SHP77 treated with DMSO at 0.1 percent for 48 hours (cell line): ENCODE measurements at places on chromosomes 11 and 22.

GRCh38 chr11:118099838-118100556, 13.2 kb upstream of the SMIM35 start:
- no peak for DNase-seq

DNA sequence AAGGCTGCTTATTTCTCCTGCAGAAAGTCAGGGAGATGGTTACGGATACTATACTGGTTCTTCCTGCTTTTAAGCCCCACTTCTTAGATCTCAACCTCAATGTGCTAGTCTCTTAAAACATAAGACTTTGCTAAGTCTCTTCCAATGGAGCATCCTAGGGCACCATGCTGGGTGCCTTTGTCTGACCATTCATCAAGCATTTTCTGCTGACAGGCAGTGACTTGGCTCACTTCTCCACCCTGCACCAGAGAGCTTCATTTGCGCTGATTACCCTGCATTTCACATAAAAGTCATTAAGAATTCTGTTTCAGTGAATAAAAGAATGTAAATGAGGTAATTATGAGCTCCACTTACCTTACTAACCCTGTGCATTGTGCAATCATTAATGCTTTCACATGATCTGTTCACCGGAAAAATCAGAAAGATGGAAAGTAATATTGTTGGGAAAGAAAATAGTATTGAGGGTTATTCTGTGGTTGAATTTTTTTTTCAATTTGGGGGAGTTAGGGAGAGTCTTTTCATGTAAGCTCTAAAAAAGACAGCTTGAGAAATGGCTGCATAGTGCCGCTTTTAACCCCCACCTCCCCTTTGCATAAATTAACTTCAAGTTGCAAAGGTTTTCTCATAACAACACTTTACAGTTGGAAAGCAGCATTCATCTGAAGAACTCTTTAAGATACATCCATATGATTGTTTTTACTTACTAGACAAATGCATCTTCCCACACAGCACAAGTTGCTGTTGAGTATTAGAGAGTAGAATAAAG, 677.3 kb upstream of the KIRREL3 start:
- DNase-seq = no peak

DNA sequence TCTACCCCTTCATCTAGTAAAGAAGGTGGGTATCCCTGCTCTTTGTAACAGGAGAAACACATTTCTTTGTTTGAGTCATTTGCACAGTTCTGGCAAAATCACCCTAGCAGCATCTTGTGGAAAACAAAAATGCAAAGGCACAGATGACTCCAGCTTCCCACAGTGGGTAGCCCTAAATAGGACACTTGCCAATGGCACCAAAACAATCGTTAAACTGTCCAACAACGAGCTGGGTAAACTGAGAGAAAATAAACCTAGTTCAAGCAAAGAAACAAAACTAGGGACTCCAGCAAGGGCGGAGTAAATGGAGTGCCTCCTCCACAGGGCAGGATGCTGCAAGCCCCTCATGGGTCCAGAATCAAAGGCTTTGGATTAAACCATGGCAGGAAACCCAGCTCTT, 239.5 kb downstream of the NTM start:
- DNase-seq = no peak

DNA sequence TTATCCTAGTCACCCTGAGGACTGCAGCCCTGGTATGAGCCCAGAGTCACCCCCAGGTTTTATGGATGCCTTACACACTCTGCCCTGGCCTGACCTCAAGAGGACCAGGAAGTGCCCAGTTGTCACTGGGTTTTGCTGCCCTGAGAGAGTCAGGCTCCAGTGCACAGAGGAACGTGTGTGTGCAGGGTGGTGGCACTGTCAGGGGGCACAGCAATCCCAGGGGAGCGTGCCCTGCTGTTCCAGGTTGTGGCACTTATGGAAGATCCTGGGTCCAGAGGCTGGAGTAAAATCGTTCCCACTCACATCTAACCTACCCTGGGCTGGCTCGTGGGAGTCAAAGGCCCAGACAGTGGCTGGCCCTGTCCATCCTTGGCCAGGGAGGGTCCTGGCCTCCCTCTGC, 7.6 kb downstream of the APOBEC3A start:
- DNase-seq = no peak

DNA sequence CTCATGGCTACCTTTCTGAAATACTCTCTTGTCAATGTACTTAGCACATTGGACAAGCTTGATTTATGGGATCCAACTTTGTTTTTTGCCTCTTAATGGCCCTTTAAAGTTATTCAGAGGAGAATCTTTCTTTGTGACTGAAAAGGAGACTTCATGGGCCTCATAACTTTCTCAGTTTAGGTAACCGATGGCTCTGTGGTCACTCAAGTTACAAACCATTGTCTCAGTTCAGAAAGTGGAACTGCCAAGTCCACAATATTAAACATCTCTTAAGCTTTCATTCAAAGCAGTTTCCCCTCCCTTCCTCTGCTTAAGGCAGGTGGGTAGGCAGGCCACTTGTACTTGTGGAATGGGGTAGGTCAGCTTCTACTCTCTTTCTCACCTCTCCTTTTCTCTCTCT, 12.3 kb upstream of the ARL14EP start:
- DNase-seq = no peak

DNA sequence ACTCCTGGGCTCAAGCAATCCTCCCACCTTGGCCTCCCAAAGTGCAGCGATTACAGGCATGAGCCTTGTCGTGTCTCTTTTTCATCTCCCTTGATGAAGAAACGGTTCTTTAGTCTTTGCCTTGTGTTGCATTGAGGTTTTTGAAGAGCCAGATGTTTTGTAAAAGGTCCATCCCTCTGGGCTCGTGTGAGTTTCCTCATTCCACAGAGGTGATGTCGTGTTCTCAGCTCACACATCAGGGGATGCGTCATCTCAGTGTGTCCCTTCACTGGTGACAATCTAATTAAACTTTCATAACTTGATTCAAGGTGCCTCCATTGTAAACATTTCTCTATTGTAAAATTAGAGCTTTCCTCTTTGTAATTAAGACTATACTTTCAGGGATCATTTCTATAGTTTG, 29.7 kb upstream of the TEF start:
- DNase-seq = no peak

DNA sequence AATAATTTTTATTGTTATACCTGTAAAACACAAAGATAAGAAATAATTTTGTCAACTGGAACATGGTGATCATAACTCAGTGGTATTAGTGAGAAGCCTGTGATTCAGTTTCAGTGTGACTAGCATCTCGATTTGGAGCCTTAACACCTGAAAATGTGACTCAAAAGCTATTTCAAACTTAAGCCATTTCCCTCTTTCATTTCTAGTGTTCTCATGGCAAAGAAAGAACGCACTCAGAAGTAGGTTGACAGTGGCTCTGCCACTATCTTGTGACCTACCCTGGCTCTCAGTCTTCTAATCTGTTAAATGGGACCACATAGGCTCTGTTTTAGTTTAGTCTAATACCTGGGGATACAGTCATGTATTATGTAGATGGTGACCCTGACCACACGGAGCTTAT, 62.7 kb downstream of the ISX start:
- no peak for DNase-seq

GRCh38 chr22:49673048-49673447, 154.6 kb downstream of the BRD1 start:
- DNase-seq = no peak

DNA sequence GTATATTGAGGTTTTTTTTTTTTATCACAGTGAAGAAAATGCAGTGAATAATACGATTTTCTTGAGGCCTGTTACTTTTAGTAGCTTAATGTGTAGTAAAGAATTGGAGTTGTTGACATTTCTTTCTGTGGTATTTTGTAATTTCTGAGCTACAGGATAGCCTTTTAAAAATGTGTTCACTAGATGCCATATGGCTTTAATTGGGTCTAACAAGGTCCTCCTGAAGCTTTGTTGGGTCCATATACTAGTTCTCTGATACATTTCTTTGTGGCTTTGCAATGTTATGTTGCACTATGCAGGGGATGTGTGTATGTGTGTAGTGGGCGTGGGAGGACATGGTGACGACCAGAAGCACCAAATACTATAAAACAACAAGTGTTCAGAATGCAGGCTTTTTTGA, 25.1 kb downstream of the FBXO7 start:
- no peak for DNase-seq

GRCh38 chr22:49010070-49010863, 817.4 kb downstream of the BRD1 start:
- DNase-seq = no peak

DNA sequence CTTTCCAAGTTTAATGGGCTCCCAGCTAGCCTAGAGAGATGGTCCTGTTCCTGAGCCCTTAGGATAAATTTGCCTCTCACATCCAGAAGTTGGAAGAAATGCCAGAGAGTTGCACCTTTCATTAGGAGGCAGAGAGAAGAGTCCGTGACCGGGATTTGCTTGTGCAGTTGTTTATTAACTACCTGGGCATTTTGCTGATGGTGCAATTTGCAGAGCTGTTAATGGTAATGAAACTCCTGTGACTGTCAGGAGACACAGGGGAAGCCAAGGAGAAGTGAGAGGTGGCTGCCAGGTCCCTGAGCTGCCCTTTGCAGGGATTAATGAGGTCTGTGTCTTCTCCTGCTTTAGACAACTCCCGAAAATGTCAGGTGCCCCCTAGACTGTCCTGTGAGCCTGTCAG, 69.1 kb upstream of the B3GAT1 start:
- no peak for DNase-seq

DNA sequence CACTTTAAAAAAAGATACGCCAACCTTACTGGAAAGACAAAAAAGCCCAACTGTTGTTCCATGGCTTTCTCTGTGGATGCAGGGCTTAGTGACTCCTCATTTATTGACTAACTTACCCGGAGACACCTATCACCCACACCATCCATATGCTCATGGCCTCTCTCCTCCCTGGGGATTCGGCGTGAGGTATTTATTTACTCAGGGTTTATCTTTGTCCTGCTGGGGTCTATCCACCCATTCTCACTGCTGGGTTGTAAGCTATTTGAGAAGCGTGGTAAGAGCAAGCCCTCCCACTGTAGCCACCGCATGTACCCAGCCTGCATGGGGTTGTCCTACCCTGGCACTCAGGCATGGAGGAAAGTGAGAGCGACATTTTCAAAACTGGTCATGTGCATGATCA, 93.6 kb downstream of the NELL1 start:
- DNase-seq = no peak

GRCh38 chr22:23001463-23001862, 68.9 kb upstream of the GNAZ start:
- DNase-seq = no peak

GRCh38 chr11:45252134-45252856, 33.8 kb downstream of the SYT13 start:
- DNase-seq = peak; percentile 69

DNA sequence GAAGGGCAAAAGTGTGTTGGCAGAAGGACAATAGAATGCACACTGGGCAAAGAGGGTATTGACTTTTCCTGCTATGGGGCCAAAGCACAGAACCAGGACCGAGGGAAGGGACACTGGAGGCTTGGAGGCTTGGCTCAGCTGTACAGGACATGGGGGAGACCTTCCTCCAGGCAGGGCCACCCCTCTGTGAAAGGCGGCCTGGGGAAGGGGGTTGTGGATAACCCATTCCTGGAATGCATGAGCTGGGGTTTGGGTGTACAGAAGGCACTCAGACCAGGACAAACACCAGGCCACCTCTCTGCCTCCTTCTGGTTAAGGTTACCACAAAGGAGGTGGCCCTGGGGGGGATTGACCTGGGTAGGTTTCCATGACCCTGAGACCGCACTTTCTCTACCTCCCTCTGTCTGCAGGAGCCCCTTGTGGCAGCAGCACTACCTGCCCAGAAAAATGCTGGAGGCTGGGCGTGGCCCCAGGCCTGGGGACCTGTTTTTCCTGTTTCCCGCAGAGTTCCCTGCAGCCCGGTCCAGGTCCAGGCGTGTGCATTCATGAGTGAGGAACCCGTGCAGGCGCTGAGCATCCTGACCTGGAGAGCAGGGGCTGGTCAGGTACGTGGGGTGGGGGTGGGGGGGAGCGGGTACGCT, 9.6 kb downstream of the P2RY2 start:
- no peak for DNase-seq

DNA sequence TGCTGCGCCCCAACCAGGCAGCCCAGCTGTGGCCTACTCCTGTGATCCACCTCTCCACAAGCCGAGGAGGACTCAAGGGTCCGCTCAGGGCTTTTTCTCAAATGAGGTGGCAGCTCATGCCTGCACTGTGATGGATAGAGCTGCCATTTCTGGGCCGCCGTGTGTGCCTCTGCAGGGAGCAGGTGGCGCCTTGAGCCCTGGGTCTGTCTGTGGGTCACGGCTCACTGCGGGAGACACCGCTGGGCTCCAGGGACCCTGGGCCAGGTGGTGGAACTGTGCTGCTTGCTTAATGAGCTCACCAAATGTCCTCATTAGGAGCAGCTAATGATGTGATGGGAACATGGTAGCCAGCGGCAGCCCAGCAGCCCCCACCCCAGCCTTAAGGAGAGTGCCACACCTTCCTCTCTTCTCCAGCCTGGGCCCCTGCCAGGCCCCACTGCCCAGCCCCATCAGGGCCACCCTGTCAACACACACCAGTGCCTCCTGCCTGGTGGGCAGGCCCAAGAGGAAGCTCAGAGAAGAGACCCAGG, 50.8 kb downstream of the DHCR7 start:
- DNase-seq = no peak

GRCh38 chr11:64974124-64974523, 2.2 kb upstream of the MAJIN start:
- no peak for DNase-seq
